Fibroblast of lung (primary cell): ENCODE measurements at places on chromosomes 1 and 21.

DNA sequence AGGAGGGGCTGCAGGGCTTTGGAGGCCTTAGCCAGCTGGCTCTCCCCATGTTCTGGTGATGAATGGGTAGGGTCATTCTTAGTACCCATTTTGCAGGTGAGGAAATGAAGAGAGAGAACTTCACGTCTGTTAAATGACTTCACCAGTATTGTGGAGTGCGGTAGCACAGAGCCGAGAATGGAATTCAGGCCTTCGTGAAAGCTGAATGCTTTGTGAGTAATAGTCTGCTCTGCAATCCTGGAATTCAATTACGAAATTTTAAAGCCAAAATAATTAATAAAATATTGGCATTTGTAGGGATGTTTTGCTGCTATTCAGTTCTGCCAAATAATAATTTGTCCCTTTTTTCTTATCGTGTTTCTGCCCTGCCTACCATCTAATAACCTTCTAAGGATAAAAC is 197.7 kb downstream of the GREM2 start:
- DNase-seq, result peak; percentile 81

DNA sequence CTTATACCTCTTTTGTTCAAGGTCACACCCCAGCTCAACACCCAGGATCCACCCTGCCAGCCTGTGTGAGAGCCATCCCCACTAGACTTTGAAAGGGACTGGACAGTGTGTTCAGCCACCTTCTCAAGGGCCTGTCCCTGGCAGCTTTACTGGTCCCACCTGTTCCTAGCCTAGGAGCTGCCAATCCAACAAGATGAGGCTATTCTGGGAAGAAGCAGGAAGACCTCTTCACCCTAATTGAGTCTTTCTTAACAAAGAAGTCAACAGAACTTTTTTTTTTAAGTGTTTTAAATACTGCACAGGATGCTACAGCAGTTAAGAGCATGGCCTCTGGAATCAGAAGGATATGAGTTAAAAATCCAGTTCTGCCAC is 95.8 kb upstream of the HOOK1 start:
- no peak for DNase-seq

DNA sequence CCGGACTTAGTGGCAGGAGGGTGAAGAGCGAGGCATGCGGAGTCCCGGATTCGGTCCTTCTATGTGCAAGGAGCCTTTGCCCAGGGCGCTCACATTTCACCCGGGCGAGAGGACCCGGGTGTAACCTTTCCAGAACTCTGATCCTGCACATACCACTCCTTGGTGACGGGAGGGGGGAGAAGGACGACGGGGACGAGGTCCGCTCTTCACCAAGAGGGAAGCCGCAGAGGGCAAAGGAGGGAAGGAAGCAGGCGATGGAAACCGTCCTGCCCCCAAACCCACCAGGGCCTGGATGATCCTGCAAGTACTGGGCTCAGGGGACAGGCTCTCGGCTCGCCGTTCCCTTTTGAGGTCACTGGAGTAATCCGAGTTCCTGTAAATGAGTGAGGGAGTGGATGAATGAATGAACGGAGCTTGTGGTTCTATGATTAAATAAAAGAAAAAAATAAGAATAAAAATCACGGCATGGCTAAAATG is 993 bp downstream of the SYPL2 start:
- no peak for DNase-seq

DNA sequence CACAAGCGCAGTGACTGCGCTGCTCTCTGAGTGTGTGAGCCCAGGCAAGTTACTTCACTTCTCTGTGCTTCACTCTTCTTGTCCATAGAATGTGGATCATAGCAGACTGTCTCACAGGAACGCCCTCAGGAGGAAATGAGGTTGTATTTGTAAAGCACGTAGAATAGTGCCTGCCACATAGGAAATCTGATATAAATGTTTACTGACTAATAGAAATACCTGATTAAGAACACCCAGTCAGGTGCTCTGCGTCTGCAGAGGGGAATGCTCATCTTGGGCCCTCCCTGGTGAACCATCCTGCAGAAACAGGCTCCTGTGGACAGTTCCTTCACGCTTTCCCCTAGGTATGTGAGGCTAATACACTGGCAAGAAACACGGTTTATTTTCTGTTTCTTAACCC is 100.3 kb downstream of the BEND5 start:
- DNase-seq, result no peak

DNA sequence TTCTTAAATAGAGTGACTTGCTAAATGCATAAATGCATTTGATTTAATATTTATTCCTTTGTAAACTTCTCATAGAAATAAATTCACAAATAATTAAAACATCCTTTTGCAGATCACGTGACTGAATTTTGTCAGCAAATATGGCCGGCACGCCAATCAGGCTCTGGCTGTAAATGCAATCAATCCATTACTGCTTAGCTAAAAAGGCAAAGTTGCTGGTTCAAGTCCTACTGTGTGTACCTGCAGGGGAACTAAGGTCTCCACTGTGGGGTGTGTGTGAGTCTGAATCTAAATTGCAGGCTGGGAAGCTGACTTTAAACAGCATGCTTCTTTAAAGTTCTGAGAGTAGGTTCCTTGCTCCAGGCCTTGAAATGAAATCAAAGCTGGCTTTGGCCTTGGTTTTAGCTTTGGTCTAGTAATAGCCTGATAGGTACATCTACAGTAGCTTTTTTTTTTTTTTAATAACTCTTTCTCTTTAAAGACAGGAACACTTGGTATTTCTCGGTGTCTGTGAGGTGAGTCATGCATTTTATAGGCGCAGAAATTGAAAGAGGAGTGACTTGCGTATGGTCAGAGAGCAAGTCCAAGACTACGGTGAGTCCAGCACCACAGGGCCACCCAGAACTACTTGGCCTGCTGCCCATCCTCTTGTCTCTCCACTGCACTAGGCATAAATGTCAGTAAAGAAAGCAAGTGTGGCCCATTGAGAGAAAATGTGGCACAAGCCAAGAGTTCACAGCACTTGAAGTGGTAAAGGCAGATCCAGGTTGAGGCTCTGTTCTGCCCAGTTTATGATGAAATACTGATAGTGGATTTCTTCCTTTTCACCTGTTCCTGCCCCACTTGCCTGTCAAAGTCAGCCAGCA is 36.2 kb upstream of the LYST start:
- DNase-seq, result peak; percentile 65
